ENCODE measurements at places on chromosomes 4 and X.
A peak's percentile ranks its signal among the peaks of the same experiment; 100 is the strongest.

- peak; percentile 29 for DNase-seq
Observed at GRCh38 chrX:1521459-1521956, 15.5 kb downstream of the P2RY8 start.

GRCh38 chr4:1317177-1318045, 27.7 kb downstream of the MAEA start:
- no peak for DNase-seq

GRCh38 chr4:112674376-112674775, 37.4 kb downstream of the LARP7 start:
- DNase-seq, result no peak

DNA sequence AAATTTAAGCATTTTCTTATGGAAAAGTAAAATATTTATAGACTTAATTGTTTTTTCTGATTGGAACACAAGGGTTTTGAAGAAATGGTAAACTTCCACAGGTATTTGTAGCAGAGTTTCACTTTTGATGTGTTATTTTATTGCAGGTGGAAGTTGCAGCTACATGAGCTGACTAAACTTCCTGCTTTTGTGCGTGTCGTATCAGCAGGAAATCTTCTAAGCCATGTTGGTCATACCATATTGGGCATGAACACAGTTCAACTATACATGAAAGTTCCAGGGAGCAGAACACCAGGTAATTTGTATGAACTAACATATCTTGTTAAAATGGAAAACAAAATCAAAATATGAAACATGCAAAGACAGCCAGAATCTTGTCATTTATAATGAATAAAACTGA, 117.4 kb downstream of the DIPK2B start:
- no peak for DNase-seq

- DNase-seq, result no peak
Observed at GRCh38 chrX:8749697-8750096, 17.8 kb upstream of the ANOS1 start.

DNA sequence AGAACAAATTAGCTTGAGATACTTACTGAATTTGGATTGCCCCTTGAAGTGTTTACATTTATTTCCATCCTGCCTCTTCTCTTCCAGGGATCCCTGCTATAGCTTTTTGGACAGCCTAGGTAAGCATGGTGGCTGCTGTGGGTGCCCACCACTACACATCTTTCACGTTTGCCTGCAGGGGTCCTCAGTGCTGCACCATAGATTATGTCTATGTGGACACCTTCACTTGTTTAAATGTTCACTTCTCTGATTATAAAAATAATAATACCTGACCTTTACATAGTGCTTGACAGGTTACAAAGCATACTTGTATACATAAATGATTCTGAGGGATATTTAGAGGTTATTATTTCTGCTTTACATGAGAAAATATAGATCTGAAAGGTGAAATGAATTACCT, 67.9 kb upstream of the SLC4A4 start:
- DNase-seq, result peak; percentile 29

GRCh38 chr4:7207628-7208231, 15.4 kb downstream of the SORCS2 start:
- no peak for DNase-seq

- DNase-seq, result no peak
Observed at GRCh38 chr4:67735325-67735724, 18.9 kb downstream of the GNRHR start.

DNA sequence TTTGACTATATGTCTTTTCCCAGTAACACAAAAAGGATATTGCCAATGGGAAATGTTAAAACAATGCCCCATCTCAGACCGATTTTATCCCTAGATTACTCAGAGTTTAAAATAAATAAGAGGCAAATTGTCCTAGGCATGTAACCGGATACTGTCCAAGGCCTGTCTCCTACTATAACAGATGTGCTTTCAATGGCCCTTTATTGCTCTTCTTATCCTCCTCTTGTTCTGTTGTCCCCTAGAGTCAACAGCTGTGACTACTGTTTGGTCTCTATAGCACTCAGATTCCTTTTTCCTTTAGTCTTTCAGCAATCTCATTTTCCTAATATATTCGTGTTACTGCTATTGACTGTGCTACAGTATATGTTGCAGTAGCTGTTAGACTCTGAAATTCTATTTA, 66.8 kb upstream of the PLS3 start:
- peak; percentile 7 for DNase-seq

GRCh38 chr4:27407616-27408015, 547.0 kb downstream of the STIM2 start:
- DNase-seq, result no peak
